ENCODE measurements at places on chromosomes 4 and X.

DNA sequence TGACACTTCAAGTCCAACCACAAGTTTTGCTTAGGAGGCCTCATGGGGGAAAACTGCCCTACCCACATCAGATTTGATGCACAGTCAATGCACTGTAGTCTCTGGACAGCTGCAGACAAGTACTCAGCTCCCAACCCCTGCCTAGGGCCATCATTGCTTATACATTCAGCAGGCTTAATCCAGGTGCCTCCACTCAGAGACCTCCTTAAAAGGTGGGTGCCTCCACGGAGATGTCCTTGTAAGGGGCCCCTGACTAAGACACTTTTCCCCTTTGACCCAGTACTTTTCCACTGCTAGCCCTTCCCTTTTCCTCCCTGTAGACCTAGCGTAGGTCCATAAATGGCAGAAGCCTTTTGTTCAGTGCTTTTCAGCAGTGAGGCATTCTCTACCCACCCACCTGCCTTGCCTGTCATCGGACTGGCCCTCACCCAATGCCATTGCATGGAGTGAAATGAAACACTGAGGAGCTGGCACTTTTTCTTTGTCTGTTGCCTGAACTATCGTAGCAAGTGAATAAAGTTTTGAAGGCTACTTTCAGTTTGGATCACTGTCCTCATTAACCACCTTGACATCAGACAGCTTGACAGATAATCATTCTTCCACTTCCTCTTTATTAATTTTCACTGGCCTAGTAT is 23.8 kb upstream of the PLK4 start:
- DNase-seq = no peak

GRCh38 chr4:38242822-38243387 is 282.7 kb downstream of the PTTG2 start:
- no peak for DNase-seq

DNA sequence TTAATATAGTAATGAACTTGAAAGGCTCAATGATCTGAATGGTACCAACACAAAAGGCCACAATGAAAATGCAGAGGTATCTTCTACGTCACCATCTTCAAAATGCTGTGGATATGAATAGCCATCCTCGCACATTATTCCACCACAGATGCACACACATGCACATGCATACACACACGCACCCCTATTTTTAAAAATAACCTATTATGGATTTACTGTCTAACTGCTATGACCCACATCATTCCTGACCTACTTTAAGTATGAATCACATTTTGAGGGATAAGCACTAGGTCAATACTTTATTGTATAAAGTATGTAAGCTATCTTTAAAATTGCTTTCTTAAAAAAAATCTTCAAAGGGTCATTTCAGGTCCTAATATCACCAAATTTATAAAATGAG is 24.4 kb upstream of the CORIN start:
- no peak for DNase-seq

DNA sequence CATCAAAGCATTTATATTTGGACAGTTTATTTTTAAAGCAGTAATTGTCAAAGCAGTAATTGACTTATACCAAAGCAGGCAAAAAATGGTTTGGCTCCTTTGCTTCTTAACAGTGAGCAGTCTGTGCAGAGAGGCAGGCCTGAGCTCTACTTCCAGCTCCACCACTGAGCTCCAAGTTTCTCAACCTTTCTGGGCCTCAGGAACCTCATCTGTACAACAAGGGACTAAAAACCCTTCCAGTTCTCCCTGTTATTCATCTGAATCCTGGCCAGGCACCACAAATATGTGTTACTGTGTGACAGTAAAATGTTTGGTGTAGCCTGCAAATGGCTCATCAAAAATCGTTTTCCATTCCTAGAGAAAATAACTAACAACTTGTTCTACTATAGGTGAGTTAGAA is 88.7 kb upstream of the TTC29 start:
- no peak for DNase-seq

DNA sequence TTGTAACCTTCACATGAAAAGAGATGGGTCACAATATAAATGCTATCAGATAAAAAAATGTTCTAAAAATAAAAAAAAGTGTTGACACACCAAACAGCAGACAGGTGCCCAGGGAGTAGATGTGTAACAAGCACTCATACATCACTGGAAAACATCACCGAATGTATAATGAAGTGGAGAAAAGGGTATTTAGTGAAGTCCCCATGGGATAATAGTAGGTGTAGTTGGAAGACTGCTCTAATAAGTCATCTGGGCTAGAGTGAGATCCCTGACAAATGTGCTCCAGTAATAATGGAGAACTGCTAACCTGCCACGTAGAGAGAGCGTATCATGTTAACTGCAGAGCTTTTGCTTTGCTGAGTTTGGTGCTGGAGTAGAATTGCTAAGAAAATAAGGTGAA is 152.0 kb downstream of the GRIA2 start:
- peak; percentile 48 for DNase-seq

DNA sequence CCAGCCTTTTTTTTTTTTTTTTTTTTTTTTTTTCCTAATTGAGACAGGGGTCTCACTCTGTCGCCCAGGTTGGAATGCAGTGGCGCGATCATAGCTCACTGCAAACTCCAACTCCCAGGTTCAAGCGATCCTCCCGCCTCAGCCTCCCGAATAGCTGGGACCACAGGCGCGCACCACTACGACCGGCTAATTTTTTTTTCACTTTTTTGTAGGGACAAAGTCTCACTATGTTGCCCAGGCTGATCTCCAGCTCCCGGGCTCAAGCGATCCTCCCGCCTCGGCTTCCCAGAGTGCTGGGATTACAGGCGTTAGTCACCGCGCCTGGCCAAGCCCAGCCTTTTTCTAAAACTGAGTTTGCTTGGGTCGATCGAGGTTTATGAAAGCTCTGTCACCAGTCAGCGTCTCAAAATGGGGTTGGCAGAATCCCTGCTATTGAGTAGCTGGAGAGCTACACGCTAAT is 1.3 kb upstream of the OTUD5 start:
- DNase-seq = no peak

DNA sequence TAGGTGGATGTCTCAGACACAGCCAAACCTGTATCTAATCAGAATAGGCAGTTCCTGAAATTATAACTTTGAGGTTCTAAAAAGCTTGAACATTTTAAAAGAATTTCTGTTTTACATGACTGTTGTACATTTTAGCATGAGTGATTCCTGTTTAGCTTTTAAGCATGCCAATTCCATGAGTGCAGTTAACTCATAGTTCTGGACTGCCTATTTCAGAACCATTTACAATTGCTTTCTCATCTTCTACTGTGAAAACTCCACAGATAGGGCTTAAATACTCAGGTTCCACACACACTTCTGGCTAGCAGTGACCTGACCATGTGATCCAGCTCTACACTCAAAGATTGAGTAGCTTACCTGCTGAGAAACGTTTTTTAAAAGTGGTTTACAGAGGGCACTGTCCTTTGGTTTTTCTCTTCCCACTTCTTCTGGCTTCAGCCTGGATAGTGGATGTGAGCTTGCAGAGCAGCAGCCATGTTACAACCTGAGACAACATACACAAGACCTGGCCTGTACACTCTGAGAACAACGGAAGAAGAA is 280.8 kb downstream of the ANKRD50 start:
- DNase-seq = no peak

- DNase-seq = peak; percentile 19
Measured at GRCh38 chr4:61202638-61203435, 2.7 kb downstream of the ADGRL3 start.

- DNase-seq = peak; percentile 32
Measured at GRCh38 chrX:153726286-153727122, 1.8 kb downstream of the ABCD1 start.

GRCh38 chr4:142812091-142812490 is 34.0 kb downstream of the INPP4B start:
- DNase-seq = no peak

GRCh38 chr4:37837446-37837845 is 11.0 kb downstream of the PGM2 start:
- DNase-seq = no peak

GRCh38 chr4:163693211-163693610 is 198.7 kb downstream of the TMA16 start:
- no peak for DNase-seq

DNA sequence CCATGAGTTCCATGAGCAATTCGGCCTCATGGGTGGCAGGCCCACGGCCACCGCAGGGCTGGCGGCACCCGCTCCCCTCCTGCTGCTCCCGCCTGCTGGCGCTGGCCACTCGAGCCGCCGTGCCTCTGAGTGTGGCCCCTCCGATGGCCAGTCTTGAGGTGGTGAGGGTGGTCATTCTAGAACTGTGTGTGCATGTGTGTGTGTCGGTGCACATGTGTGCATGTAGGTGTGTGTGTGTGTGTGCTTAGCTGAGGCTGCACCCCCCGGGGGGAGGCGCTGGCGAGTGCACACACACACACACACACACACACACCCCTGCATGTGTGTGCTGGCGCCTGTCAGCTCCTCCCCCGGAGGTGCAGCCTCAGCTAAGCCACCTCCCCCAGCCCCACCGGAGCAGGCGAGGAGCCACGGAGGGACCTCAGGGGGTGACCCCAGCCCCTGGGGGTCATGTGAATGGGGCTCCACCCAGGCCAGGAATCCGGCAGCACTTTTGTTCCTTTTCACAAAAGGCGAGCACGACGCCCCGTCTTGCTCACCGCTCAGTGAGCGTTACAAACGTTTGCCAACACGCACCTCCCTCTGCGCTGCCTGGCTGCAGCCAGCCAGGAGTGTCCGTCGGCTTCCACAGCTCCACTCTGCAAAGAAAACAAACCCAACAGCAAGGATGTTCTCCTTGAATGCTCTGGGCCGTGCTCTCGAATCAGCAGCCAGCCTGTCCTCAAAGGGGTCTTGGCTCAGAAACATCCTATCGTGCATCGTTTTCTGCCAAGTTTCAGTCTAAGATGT is 29.9 kb downstream of the FGFRL1 start:
- no peak for DNase-seq

DNA sequence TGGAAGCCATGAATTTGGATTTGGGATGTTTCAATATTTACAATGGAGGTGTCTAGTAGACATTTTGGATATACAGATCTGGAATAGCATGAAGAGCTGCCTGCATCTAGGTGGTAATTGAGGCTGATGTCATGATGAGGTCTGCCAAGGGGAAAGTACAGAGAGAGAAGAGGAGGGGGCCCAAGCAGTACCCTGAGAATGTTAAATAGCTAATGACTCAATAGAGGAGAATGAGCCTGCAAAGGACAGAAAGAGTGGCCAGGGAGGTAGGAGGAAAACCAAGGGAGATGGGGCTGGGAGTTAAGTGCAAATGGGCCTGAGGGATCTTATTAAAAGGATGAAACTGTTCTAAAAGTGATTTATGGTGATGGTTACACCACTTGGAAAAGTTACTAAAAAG is 182.2 kb upstream of the KIT start:
- DNase-seq = no peak

- no peak for DNase-seq
Measured at GRCh38 chrX:104195489-104196084, 29.3 kb downstream of the FAM199X start.

DNA sequence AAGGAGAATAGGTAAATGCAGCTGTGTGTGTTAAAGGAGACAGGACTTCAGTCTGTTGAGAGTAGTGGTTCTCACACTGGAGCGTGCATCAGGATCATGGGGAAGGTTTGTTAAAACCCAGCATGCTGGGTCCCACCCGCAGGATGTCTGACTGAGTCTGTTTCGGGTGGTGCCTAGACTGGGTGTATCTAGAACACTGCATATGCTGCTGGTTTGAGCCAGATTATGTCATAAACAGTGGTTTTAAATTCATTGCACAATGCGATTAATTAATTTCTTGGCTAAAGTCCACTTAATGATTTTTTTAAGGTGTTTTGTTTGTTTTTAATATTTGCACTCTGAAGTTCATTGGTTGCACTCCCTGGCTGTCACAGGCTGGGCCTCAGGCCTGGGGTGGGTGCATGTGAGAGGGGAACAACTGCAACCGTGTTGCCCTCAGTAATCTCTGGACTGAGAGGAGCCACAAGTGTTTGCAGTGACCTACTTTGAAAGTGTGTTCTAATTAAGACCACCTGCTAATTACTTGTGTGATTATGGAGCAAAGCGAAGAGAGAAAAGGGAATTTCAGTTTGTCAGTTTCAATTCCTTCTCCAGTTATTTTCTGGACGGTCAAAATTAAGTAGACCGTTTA is 8.3 kb downstream of the HCCS start:
- no peak for DNase-seq

- no peak for DNase-seq
Measured at GRCh38 chr4:113409181-113409580, 352.4 kb downstream of the CAMK2D start.

DNA sequence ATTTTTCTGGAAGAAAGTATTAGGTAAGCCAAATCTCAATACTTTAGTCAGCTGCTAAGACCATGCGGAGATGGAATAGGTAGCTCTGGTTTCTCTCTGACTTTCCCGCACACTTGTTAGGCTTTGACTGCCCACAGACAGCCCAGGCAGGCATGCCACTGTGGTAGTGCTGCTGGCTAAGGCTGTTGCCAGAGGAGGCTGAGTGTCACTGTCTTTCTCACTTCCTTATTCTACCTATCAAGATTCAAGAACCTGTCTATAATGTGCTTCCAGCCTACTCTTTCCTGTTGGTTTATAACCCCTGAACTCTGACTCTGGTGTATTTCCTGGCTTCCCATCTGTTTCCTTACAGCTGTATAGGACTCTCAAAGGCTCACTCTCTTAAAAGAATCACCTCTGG is 81.8 kb upstream of the TRPC5 start:
- DNase-seq = no peak

DNA sequence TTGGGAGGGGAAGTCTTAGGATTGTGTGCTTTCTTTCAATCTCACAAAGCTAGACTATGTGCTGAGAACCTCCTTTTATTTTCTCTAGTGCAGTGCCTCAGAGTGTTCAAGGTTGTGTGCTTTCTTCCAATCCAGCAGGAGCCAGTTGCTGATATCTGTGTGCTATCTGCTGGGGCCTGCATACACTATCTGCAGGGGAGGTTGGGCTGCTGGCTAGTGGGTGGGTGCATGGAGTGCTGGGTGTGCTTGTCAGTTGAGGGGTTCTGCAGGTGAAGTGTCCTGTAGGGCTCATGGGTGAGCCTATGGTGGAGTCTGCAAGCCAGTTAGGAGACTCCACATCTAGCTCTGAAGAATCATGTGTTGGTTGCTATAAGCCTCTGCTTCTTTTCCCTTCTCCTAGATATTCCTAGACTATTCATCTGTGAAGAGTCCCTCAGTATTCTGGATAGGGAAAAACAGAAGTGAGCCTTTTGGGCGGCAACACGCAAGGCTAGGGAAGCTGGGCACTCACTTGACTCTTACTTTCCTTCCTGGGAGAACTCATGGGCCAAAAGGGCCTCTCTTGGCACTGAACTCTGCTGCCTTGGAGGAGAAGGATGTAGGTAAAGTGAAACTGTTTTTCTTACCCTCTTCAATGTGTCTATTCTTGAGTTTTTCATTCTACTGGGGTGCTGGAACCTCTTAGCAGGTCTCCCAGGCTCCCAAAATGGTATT is 8.0 kb upstream of the CISD2 start:
- no peak for DNase-seq

GRCh38 chrX:85379174-85379907 is at the start of gene POF1B:
Gene POF1B, minus strand, starts transcription at chrX:85379665. Its CDS starts 211 bp downstream, at chrX:85379454.
- DNase-seq = peak; percentile 76

GRCh38 chr4:113160548-113160947 is 111.1 kb downstream of the ANK2 start:
- DNase-seq = no peak

DNA sequence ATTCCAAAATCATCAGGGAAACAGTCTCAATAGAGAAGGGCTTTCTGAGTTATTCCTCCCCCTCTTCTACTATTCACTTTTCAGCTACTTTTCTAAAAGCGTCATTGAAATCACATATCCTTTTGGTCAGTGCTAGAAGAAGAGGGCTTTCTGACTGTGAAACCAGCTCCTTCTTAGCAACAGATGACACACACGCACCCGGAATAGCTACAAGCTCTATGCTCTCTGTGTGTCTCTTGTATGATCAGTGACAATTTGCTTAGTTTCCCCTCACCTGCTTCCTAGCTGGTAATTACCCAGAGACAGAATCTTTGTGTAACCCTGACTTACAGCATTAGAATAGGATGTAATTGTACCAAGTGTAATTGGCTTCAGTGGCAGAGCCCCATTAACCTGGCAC is 268.1 kb upstream of the SLITRK2 start:
- no peak for DNase-seq

Data from NCI-H2029 (cell line).